CD4-positive, alpha-beta T cell treated with Interleukin-15 for 1 hour (primary cell): ENCODE measurements at places on chromosomes 1 and 21.

DNA sequence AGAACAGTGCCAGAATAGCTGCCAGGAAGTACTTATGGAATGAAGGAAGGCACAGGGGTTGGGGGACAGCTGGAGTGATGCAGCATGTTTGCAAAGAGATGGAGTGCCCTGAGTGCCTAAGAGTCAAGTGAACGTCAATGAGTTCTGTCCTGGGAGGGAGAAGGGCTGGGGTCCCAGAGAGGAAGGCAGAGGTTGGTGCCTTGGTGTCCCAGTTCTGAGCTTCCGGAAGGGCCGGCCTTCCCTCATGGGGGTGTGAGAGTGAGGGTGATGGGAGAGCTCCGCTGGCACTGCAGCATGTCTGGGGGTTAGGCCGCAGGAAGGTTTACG is 17.6 kb downstream of the NES start:
- no peak for DNase-seq

GRCh38 chr1:156434989-156435544 is 65.5 kb downstream of the MEF2D start:
- DNase-seq: no peak

GRCh38 chr1:98351561-98351960 is 310.0 kb upstream of the SNX7 start:
- DNase-seq: no peak

DNA sequence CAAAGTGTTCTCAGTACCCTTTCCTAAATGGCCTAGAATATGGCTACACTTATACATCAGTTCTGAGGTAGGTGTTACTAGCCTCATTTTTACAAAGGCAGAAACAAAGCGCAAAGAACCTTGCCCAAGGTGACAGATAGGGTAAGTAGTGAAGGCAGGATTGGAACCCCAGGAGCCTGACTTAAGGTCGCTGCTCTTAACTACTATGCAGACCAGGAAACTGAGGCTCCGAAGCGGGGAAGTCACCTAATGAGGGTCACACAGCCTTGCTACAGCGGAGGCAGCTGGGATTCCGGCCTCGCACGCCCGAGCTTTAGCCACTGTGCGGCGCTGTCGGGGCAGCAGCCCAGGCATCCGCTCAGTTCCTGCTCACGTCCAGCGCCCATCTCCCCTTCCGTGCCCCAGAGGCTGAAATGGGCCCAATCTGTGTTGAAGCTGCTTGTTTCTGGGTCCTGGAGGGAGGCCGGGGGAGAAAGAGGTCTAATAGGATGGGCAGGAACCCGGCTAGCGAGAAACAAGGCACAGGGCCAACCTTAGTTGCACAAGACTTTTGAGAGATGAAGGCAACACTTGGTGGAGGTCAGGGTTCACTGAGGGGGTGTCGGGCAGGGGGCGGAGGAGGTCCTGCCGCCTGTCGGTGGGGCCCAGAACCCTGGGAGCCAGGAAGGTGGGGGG is 1.4 kb upstream of the FOXD2 start:
- DNase-seq: peak; percentile 66

DNA sequence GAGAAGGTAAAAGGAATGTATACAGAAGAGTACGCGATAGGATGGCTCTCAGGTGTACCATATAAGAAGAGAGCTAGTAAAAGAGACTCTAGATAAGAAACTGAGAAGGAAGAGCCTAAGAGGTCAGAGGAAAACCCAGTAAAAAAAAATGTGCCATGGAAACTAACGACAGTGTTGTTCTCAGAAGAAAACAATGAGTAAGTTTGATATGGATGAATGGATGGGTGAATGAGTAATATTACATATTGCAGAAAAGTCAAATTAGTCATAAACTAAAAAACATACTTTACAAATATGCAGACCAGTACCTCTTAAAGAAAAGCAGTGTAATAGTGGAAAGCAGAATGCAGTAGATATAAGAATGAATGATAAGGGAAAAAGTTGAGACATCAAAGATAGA is 316.2 kb downstream of the HMCN1 start:
- no peak for DNase-seq

DNA sequence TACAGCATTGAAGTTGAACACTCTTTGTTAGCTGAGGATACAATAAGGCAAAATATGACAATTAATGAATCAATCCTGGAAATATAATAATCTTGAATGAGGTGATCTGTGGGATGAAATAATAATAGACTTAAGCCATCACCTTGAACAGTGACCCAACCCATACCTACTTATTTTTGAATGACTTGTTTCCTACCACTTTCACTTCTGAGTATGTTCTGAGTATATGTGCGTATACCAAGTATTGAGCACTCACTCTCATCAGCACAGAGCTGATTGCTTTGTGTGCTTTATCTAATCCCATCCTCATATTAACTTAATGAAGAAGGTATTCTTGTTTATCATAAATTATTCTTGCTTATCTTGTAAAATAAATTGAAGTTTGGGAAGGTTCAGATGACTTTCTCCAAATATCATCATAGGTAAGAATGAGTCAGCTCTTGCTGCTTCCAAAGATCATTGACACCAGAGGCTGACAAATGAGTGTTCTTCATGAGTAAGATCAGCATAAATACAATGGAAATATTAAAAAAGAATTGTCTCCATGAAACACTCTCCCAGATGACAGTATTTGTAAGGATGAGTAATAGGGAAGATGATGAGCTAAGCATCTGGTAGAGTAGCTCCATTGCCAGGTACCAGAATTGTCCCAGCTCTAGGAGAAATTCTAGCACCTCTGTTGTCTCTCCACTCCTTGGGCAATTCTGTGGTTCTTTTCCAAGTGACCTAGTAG is 198.1 kb upstream of the KIAA0040 start:
- DNase-seq: no peak

GRCh38 chr1:102365071-102365470 is 368.3 kb upstream of the OLFM3 start:
- no peak for DNase-seq

DNA sequence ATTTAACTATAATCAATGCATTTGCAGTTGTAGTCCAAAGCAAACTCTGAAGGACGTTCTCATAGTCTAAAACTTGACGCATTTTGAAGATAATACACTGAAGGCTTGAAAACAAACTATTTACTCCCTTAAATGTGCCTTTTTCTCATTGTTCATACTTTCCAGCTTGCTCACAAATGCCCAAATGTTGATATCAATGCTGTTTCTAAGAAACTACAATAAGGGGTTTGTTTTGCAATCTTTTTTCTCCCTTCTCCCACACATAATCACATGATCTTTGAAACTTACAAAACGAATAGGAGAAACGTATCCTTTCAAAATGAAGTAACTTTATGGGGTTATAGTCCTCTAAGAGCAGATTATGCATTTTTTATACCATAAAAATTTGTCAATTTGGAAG is 508.7 kb downstream of the DPYD start:
- DNase-seq: no peak

GRCh38 chr1:183674339-183674738 is 21.2 kb upstream of the APOBEC4 start:
- no peak for DNase-seq

GRCh38 chr1:22971161-22971560 is 1.5 kb downstream of the LACTBL1 start:
- no peak for DNase-seq

DNA sequence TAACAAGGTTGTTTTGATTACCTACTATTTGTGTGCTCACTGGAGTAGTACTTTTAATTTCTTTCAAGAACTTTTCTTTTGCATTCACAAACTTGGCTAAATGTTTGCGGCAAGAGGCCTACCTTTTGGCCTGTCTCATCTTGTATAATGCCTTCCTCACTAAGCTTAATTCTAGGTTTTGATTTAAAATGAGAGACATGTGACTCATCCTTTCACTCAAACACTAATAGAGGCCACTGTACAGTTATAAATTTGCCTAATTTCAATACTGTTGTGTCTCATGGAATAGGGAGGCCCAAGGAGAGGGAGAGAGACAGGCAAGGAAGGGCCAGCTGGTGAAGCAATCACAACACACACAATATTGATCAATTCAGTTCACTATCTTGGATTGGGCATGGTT is 66.1 kb downstream of the ZNF644 start:
- DNase-seq: no peak
